ENCODE measurements at places on chromosomes 1 and 21. TPM values are rescaled to one million over a fixed set of nuclear protein-coding genes. Genes with fewer than 3 reads are reported as not detected.
A peak's percentile ranks its signal among the peaks of the same experiment; 100 is the strongest.

RORC gene
- 109 TPM for total RNA-seq

KRTAP7-1 gene
- total RNA-seq = not detected

SLC25A34 gene
- 39.8 TPM for total RNA-seq

GRCh38 chr1:22789356-22789994 is 78.8 kb downstream of the EPHB2 start:
- no peak overlapping the region for H3K4me3 ChIP-seq
- DNase-seq = no peak
- H3K4me1 ChIP-seq = no peaks in the 10 kb centered on the region
- H3K36me3 ChIP-seq = no peaks in the 10 kb centered on the region

- H3K4me1 ChIP-seq = peaks cover 19% of the 10 kb centered on the region
- no peak overlapping the region for H3K4me3 ChIP-seq
- H3K27me3 ChIP-seq = no peaks in the 10 kb centered on the region
- no peak for DNase-seq
- no peaks in the 10 kb centered on the region for H3K36me3 ChIP-seq
Observed at GRCh38 chr1:91842563-91842962, 43.4 kb downstream of the TGFBR3 start.

DNA sequence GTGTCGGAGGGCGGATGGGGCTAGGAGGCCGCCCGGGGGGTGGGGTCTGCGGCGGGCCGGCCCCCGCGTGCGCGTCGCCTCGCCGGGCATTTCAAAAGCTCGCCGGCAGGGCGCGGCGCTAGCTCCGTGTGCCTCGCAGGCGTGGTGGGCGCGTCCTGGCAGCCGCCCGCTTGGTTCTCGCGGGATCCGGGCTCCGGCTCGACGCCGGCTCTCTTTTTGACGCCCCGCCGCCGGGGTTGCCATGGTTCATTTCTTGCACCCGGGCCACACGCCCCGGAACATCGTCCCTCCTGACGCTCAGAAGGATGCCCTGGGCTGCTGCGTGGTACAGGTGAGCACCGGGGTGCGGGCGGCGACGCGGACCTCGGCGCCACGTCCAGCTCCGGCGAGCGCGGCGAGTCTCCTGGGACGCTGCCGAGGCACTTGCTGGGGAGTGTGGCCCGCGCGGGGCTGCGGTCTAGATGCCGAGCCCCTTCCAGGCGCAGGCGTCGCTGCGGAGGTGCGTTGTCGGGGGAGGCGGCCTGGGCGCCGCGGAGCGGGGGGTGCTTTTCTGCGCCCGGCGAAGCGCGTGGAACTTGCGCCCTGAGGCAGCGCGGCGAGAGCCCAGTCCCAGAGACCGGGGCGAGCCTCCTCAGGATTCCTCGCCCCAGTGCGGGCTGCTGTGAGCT is at the start of gene ZYG11A:
Gene ZYG11A (plus strand): TSS at position 118 of the 668 bp plus-strand sequence. CDS start 124 bp downstream, at position 242.
- H3K4me1 ChIP-seq = peaks cover 8% of the 10 kb centered on the region
- no peaks in the 10 kb centered on the region for H3K27me3 ChIP-seq
- peak; percentile 59 for DNase-seq

All from psoas muscle (tissue), 8 donors.